Right ventricle myocardium inferior (tissue), 1 donor: ENCODE measurements at places on chromosomes 7 and 10. TPM values are rescaled to one million over a fixed set of nuclear protein-coding genes. Genes with fewer than 3 reads are reported as not detected.

- DNase-seq, result no peak
These were observed 85.8 kb downstream of the AGMO start for GRCh38 chr7:15475808-15476530.

TMEM130 gene
- total RNA-seq, result not detected

IDI2 gene
- 0.30 TPM for total RNA-seq

RBP4 gene
- total RNA-seq, result 12.8 TPM

ZNF467 gene
- total RNA-seq, result 7.0 TPM

DNA sequence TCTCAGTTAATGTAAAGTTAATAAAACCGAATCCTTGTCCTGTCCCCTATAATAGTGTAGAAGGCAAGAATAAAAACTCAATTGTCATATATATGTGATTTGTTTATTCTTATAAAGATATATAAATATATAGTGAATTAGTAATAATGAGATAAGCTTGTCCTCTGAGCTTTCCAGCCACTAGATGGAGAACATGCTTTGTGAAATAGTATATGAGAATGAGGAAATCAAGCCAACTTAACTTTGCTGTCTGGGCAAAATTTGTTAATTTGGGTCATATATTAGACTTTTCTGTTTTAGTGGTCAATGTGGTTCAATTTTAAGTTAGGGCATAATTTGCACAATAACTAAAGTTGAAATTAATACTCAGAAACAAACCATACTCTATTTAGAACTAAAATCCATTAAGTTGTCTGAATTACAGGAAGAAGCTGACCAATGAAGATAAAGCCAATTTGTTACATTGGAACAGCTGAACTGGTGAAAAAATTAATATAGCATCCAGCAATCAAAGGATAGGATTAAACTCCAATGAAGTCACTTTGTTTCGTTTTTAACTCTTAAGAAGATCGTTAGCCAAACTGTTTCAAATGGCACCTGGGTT, 595.0 kb downstream of the ARL4A start:
- DNase-seq, result no peak

DNA sequence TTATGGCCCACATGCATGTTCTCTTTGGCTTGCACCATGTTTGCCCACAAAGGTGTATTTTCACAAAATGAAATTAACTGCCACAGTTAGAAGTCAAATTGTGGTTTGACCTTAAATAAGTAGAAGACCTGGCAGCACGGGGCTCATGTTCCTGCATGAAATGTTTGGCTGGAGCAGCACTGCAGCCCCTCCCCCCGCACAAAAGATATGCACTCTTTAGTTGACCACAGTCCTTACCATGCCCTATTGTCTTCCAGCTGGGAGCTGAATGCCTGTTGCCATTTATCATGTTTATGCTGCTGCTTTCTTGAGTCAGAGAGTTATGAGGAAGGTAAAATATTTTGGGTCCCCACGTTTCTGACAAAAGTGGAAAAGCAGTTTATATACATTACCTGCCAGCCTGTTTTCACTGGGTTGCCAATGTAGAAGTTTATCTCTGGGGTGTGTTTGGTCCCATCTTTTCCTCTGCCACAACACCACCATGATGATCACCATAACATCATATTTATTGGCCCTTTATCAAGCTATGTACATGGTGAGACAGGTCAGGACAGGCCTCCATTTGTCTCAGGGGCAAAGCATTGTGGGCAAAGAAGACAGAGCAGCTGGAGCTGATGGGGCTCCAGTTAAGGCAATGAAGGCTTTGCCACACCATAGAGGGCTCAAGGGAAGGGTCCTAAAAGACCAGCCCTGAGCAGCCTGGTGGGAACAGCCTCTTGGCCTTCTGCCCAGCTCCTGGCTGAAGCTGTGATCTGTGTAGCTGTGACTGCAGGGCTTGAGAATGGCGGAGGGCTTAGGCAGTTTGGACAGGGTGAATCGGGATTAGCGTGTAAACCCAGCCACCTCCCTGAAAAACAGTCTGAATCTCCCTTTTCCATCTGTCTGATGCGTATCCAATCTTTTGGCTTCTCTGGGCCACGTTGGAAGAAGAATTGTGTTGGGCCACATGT, 5.4 kb downstream of the PRF1 start:
- DNase-seq, result no peak

GRCh38 chr7:81715984-81716588, 53.8 kb downstream of the HGF start:
- DNase-seq, result no peak

DNA sequence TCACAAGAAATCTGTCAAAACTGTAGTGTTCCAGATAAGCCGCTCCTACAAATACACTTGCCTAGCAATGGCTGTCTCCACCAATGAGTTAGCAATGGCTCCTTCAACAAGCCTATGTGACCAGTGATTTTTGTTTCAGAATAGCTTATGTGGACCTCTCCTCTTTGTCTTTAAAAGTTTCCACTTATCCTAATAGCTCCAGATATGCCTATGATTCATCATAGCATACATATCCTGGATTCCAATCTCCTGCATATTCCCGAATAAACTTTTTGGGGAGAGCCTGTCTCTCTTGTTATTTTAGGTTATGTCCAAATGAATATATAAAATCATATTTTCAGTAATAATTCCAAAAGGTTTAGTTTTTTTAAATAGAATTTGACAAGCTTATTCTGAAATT, 510.6 kb downstream of the ARL4A start:
- no peak for DNase-seq

NACAD gene
- 6.0 TPM for total RNA-seq

DNA sequence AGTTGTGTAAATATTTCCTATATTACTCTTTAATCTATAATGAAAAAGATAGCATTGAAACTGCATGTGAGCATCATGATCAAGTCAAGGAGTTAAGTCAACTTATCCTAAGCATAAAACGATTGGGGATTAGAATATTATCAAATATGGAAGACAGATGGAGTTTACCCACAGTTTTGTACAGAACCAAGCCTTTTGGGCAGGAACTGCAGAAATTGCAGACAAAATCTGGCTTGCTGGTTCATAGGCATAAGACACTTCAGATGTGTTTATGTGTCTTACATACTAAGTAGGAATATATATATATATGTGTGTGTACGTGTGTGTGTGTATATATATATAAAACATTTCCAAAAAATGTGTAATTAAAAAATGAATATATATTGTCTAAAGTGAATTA, 375.4 kb upstream of the TPK1 start:
- DNase-seq, result no peak

DNA sequence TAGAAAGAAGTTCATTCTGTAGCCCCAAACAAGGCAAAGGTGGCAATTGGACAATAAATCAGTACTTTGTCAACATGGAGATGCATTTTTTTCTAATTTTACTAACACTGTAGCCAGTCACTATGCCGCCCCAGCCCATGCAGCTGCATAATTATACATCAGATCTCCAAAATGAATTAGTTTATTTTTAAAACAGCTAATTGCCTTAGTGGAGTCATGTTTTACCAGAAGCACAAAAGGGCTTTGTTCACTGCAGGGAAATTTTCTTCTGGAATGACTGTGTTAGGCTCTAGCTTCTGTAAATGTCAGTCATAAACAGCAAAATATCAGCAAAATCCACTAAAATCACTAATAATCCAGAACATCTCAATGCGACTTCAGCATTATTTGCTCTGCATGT, 20.1 kb upstream of the HDAC9 start:
- no peak for DNase-seq

DNA sequence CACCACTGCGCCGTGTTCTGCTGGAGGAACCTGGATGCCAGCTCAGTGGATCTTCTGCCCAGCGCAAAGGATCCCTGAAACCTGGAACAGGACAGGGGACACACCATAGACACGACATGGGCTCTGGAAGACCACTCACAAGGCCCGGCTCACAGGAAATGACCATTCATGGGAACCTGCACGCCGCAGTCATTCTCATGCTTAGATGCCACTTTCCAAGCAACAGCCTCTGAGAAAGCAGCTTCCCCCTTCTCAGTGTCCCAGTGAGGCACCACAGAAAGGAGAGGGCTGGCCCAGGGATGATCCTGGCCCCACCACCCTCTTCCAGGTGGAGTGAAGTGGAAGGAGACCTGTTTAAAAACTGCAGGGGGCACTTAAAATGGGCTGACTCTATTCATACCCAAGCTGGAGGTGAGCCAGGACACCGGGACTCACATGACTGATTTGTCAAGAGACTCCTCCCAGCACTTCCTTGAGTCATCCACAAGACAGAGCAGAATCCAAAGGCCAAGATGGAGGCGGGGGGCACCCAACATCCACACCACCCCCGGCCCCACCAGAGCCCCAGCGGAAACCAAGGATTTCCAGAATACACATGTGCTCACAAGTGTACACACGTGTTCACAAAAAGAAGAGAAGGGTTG, 11.2 kb downstream of the CTBP2 start:
- DNase-seq, result peak; percentile 79
